ENCODE measurements at places on chromosomes 7 and 10.

GRCh38 chr10:43228783-43229207 is 38.1 kb downstream of the RASGEF1A start:
- DNase-seq = no peak

GRCh38 chr7:76354516-76354915 is 4.3 kb downstream of the YWHAG start:
- no peak for DNase-seq

DNA sequence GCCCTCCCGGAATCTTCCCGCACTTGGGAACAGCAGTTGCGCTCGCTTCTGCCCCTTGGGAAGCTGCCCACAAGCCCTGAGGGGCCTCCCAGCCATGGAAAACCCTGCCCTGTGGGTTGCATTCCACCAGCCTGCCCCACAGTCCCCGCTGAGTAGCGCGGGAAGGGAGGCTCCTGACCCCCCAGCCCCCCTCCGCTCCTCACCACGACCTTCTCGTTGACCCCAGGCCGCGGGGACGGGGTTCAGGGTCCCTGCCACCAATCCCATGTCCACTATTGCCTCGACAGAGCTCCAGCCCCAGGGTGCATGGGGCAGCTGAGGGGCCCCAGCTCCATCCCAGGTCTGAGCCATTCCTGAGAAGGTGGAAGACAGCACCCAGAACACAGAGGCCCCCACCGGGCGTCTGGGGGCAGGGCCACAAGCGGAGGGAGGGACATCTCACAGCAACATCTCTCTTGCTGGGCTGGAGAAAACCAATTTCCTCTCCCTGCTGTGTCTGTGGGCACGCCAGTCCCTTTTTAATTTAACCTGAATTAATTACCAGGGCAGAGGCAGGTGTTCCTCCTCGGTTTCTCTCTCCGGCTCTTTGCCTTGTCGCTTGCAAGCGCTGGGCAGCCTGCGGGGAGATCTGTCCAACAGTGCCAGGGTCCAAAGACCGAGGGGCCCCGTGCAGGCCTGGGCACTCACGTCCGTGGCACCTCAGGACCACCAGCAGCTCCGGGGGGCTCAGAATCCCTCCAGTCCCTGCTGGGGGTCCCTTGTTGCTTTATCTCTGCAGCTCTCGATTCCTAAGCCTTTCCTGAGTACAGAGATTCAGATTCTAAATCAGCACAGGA is 57.9 kb downstream of the FOXL3 start:
- DNase-seq = no peak

GRCh38 chr10:1553951-1554350 is 183.4 kb downstream of the ADARB2 start:
- no peak for DNase-seq

GRCh38 chr10:76444034-76444800 is 1012.8 kb downstream of the LRMDA start:
- no peak for DNase-seq

GRCh38 chr10:60495338-60496055 is 105.8 kb upstream of the ANK3 start:
- DNase-seq = no peak

DNA sequence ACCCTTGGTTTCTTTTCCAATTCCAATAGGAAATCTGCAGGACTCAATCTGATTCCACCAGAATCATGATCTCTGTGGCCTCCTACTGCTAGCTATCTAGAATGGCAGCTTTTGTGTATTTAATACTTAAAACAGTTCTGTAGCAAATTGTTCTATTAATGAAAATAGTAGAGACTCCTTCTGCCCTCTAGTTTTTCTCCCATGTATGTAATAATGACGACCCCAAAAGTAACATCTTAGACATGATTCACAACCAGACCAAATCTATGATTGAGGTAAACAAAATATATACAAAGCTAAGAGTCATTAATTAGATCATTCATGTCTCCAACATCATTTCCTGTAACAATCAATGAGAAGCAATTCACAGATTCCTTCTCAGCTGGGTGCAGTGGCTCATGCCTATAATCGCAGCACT is 259.1 kb upstream of the MKLN1 start:
- no peak for DNase-seq

DNA sequence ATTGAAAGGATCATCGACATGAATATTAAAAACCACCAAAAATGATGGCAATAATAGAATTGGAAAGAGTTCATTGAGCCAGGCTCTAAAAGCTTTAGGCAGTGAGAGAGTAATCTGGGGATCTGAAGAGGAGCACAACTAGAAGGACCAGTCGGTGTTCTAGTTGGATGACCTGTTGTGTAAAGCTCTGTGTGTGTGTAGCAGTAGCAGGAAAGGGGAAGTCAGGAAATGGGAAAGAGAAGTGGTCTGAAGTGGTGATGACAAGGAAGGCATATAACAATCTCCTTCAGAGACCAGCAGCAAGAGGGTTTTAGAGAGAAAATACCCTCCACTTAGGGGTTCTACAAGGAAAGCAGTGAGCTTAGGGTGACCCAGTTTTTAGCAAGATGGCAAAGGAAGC is 539.2 kb downstream of the HTR7 start:
- no peak for DNase-seq

DNA sequence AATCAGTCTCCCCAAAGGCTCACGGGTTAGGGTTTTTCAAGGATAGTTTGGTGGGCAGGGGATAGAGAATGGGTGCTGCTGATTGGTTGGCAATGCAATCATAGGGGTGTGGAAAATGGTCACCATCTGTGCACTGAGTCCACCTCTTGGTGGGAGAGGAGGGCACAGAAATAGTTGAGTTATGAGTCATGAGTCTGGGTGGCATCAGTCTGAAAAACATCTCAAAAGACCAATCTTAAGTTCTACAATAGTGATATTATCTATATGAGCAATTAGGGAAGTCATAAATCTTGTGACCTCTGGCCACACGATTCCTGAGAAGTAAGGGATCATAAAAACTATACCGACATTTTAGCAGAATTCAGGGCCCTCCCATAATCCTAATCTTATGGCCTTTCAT is 62.7 kb downstream of the LGI1 start:
- DNase-seq = no peak

DNA sequence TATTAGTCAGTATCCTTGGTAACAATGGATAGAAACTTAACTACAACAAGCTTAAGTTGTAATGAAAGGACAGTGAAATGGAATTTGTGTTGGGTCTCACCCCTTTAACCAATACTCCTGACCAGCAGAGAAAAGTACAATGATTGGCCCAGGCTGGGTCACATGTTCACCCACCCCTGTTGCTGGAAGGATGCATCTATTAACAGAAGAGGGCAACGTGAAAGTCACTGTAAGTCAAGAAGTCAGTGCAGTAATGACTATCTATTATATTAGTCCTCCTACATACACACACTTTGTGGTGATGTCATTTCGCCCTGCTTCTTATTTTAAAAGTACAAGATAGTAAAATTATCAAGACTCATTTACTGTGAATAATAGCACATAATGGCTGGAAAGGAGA is 16.2 kb downstream of the PNLIPRP2 start:
- no peak for DNase-seq

- DNase-seq = no peak
These were observed 548.3 kb upstream of the ANKRD30A start for GRCh38 chr10:36577126-36577525.

GRCh38 chr7:117772421-117772820 is 100.8 kb downstream of the CTTNBP2 start:
- DNase-seq = no peak

- no peak for DNase-seq
These were observed 50.2 kb downstream of the CXCL12 start for GRCh38 chr10:44334621-44335184.

GRCh38 chr7:3896169-3896765 is 595.2 kb downstream of the SDK1 start:
- no peak for DNase-seq

DNA sequence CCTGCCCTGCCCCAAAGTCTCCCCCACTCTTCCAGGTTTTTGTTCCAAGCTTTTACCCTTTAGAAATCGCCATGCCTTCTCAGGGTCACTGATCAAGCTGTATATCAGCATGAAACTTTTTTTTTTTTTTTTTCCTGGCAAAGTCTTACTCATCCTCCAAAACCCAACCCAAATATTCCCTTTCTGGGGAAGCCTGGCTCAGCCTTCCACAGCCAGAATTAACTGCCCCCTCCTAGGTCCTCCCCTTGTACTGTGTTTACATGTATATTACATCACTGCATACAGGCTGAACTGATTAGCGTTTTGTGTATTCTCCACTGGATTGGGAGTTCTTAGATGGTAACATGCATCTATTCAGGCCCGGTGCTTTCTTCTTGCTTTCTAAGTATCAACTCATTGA is 4.6 kb upstream of the NOBOX start:
- no peak for DNase-seq

- no peak for DNase-seq
These were observed at the start of gene TMEM72 for GRCh38 chr10:44911081-44911540. Gene TMEM72, plus strand, starts transcription at chr10:44911337. Its CDS starts 176 bp downstream, at chr10:44911513.

GRCh38 chr7:28548416-28548815 is 136.1 kb downstream of the CREB5 start:
- DNase-seq = no peak

DNA sequence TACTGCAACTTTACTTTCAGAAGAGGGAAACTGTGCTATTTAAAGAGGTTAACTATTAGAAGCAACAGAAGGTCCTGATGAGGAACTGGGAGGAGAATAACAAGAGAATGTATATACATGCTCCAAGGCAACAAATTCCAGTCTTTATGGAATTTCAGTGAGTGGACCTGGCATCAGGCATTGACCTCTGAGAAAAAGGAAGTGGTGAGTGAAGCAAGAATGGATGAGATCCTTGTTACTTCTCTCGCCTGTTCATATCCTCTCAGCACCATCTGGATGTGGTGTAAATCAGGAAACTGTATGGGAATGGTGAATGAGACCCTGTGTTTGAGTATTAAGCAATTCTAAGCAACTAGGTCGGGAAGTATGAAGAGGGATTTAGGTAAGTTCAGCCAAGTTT is 30.3 kb upstream of the KBTBD2 start:
- DNase-seq = no peak

GRCh38 chr7:27686315-27686714 is 23.6 kb upstream of the HIBADH start:
- DNase-seq = no peak

GRCh38 chr7:90053094-90053493 is 101.2 kb upstream of the STEAP1 start:
- no peak for DNase-seq

DNA sequence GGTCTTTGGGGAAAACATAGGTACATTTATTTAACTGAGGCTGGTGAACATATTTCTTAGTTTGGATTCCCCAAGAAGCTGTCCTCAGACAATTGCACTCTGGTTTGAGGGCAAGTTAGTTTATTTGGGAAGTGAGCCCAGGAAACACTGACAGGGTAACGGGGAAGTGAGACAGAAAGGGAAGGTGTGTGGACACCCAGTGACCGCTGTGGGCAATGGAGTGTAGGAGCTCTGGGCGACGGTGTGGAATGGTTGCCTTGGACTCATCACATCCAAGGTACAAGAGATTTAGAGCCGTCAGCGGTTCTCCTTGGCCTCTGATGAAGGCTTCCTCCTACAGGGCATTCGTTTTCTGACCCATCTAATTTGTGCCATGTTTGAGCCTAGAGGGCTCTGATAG is 7.1 kb downstream of the MRC1 start:
- no peak for DNase-seq

DNA sequence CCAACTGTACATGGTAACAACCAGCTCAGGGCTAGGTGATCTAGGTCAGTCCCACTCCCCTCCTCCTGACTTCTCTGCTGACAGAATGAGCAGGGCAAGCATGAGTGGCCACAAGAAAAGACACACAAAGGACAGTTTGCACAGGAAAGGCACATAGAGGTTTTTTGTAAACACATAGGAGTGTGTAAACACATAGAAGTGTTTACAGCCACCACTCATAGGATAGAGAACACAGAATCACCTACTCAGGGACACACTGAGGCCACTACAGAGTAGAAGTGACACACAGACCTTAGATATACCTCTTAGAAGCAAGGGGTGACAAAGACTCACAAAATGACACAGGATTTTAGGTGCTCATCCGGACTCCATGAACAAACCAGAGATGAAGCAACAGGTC is 19.0 kb downstream of the NUDCD3 start:
- DNase-seq = no peak

GRCh38 chr10:30034433-30035137 is 24.8 kb downstream of the JCAD start:
- no peak for DNase-seq

GRCh38 chr7:102258749-102259107 is 27.9 kb upstream of the SH2B2 start:
- no peak for DNase-seq

- peak; percentile 20 for DNase-seq
These were observed 90.9 kb downstream of the CHST15 start for GRCh38 chr10:124002391-124003069.

- DNase-seq = peak; percentile 68
These were observed 706 bp downstream of the BUB3 start for GRCh38 chr10:123154711-123155505.

GRCh38 chr7:88664630-88665233 is 94.8 kb upstream of the ZNF804B start:
- DNase-seq = no peak

GRCh38 chr7:48250441-48250951 is 79.2 kb downstream of the ABCA13 start:
- no peak for DNase-seq
